Left lung (tissue), 14 donors: ENCODE measurements at places on chromosomes 4 and X.

- DNase-seq: no peak
Observed at GRCh38 chr4:77433418-77433733, 172.2 kb upstream of the CXCL13 start.

- peak; percentile 22 for DNase-seq
Observed at GRCh38 chr4:7771541-7772507, 167.8 kb downstream of the AFAP1 start.

DNA sequence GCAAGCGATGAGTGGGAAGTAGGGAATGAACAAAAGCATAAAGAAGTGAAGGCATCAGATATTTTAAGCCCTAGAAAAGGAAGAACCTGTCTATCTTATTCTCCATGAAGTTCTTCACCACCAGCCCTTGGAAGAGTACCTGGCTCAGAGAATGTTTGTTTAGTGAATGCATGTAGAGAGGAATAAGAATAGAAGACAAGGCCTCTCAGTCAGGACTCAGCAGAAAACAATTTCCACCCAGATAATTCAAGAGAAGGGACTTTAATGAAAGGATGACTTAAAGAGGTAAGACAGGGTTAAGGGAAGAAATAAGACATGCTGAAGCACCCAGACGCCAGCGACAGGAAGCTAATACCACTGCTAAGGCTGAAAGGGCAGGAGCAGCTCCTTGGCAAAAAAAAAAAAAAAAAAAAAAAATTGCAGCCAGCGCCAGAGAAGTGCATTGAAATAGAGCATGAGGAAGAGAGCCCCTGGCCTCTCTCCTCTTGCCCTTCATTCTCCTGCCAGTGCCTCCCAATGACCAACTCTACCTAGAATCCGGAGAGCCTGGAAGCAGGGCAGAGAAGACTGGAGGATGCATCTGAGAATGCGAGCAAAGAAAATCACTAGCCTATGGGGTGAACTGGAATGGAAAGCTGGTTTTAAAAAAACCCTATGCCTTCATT lies 47.2 kb upstream of the RASGEF1B start:
- no peak for DNase-seq

DNA sequence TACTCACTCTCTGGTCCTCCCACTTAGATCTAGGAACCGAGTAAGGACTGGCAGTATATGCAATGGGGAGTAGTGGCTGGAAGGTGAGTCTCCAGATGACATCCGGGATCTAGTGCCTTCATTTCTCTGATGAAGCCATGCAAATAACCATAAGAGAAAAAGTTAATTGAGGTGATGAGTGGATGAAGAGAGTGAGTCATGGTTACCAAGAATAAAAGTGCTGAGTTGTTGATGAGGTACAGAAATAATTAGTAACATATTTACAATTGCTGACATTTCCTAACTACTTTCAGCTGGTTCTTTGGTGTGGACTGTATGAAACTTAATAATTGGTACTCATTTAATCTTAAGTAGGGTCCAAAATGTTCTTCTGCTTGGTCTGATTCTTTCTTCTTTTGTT lies 146.7 kb upstream of the PITX2 start:
- no peak for DNase-seq

- no peak for DNase-seq
Observed at GRCh38 chrX:136250191-136251040, 784 bp downstream of the MAP7D3 start.

GRCh38 chrX:31271615-31272471 lies 200.0 kb upstream of the FTHL17 start:
- DNase-seq: no peak

DNA sequence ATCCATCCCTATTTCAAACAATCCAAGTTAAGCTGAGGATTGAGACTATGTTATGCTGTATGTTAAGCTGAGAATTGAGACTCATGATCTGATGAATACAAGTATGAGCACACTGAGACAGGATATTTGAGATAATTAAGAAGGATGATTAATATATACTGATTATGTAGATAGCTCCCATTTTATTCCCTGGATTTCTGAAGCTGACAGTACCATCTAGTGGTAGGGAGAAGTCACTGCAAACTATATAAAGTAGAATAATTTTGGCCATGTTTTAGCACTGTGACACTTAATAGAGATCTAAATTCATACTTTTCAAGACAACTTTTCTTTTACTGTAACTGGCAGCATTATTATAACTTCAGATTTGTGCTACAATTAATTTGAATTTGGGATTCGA lies 63.8 kb upstream of the HPRT1 start:
- DNase-seq: no peak

DNA sequence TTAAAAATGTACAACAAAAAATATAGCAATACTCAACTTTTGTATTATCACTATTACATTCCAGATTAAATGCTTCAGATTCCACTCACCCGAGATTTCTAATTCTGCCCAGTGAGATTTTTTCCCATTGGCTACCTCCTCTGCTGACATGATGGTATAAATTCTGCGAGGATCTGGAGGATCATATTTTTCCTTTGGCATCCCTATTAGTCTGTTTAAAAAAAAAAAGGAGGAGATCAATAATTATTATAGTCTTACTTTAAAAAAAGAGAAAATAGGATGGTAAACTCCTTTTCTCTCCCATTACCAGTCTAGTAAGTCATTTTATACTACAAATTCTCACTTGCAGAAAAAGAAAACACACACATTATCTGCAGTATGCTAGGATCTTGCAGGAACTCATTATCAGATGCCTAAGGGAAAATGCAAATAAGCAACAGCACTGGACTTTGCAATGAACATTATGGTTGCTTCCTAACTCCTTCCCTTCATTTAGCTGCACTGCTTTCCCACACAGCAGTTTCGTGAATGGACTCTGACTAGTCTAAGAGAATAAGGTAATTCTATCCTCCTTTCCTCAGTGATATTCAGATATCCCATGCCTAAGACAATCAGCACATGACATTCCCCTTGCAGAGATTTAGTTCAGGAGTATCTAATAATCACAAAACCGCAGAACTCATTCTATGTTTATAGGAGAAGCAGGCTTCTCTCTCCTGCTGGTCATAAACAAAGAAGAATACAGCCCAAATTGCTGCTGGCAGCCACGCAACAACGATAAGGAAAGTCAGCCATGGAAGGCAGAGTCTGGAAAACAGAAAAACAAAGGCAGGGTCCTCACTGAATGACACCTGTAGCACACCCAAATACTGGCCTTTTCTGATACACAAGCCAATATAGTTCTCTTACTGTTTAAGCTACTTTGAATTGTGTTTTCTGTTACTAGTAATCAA lies 42.7 kb downstream of the CNOT6L start:
- DNase-seq: no peak

- DNase-seq: no peak
Observed at GRCh38 chrX:20666331-20666730, 399.6 kb upstream of the RPS6KA3 start.

DNA sequence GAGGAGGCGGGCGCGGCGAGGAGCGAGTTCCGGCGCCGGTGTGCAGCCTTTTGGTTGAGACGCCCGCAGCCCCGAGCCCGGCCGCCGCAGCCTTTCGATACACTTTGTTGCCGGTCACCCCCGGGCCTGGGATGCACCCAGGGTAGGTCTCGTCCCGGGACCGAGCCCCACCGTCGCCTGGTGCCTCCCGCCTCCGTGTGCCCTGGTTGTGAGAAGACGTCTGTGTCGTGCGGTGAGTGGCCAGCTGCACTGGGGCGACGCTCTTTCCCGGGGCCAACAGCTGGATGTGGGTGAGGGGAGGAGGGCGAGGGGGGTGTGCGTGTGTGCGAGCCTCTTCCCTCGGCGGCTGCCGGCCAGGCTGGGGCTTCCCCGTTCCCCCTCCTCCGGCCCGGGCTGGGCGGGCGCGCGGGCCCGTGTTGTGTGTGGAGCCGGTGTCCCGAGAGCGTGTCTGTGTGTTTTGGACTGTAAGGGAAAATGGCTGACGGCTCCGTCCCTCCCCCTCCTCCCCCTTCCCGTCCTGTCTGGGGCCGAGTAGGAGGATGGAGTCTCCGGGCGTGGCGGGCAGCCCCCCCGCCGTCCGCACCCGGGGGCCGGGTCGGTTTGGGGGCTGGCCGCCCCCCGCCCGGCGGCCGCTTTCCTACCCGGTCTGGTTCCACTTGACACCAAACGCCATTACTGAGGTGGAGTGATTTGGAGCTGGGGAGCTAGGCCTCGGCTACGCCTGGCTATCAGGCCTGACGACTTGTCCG lies 807 bp downstream of the USP9X start:
- DNase-seq: peak; percentile 56

DNA sequence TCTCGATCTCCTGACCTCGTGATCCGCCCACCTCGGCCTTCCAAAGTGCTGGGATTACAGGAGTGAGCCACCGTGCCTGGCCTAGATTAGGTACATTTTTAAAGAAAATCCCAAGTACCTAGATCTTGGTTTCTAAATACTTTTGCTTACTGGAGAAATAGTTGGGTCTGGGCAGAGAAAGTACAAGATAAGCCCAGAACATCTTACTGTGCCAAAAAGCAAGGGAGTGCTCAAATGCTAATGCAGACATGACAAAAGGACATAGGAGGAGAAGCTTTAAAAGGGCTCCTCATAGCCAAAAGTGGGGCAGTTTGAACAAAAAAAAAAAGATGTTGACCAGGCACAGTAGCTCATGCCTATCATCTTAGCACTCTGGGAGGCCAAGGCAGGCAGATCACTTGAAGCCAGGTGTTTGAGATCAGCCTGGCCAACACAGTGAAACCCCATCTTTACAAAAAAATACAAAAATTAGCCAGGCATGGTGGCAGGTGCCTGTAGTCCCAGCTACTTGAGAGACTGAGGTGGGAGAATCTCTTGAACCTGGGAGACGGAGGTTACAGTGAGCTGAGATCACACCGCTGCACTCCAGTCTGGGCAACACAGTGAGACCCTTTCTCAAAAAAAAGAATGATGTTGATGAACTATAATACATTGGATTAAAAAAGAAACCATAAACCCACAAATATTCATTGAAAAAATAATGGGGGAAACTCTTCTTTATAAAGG lies 107.5 kb downstream of the APBB2 start:
- no peak for DNase-seq

- no peak for DNase-seq
Observed at GRCh38 chrX:4710618-4711433, 997.4 kb upstream of the PRKX start.

DNA sequence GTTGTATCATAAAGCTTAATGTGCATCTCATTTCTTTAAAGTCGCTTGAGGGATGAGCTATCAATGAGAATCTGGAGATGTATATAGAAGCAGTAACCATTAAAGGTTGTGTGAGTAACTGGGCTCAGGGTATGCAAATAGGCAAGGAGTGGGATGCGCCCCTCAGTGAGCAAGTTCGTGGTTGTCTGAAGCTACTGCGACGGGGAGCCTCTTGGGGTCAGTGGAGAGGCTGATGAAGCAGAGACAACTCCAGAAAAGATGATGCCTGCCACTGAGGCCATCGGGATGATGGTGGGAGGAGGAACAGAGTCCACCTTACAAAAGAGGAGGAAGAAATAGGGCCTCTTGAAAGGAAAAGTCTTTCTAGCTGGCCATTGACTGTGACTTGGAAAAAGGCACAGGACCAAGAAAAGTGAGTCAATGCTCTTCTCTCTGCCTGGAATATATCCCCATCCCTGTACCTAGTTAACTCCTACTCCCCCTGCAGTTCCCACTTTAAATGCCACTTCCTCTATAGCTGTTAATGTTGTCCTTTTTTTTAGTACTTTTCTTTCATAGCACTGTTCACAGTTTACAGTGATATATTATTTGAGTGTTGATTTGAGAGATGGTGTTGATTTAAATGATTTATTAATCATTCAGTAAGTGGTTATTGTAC lies 51.4 kb upstream of the LSM6 start:
- DNase-seq: no peak

DNA sequence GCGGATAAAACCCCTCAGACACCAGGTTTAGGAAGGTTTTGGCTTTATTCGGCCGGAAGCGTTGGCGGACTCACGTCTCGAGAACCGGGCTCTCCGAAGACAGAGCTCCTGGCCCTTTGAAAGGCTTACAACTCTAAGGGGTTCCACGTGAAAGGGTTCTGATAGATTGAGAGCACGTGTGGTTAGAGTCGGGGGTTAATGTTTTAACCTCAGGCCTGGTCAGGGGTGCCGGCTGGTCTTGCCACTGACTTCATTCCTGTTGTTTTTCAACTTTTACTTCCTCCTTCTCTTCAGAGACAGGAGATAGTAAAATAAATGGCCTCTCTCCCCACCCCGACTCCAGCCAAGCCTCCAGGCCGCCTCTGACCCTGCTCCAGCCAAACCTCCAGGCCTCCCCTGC lies 4.7 kb upstream of the ASMT start:
- DNase-seq: no peak

DNA sequence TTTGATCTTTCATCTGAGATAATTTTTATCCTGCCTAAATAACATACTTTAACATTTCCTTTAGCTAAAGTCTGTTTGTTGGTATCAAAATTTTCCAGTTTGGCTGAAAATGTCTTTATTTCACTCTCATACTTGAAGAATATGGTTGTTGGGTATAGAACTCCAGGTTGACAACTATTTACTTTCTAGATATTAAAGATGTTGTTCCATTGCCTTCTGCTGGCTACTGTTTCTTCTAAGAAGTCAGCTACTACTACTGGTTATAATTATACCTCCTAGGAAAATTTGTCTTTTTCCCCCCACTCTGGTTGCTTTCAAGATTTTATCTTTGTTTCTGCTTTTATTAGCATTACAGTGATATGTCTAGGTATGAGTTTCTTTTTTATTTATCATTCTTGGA lies 75.7 kb downstream of the SH3RF1 start:
- DNase-seq: no peak

- DNase-seq: peak; percentile 30
Observed at GRCh38 chr4:162163892-162164759, at the start of gene FSTL5. Gene FSTL5, minus strand, starts transcription at chr4:162164000. Its CDS starts 52,604 bp downstream, at chr4:162111396.

GRCh38 chr4:148445071-148445859 lies 3.1 kb upstream of the NR3C2 start:
- DNase-seq: peak; percentile 86

GRCh38 chrX:41276661-41277506 lies 57.1 kb upstream of the DDX3X start:
- no peak for DNase-seq

- DNase-seq: no peak
Observed at GRCh38 chr4:182825786-182826185, 91.4 kb downstream of the DCTD start.

DNA sequence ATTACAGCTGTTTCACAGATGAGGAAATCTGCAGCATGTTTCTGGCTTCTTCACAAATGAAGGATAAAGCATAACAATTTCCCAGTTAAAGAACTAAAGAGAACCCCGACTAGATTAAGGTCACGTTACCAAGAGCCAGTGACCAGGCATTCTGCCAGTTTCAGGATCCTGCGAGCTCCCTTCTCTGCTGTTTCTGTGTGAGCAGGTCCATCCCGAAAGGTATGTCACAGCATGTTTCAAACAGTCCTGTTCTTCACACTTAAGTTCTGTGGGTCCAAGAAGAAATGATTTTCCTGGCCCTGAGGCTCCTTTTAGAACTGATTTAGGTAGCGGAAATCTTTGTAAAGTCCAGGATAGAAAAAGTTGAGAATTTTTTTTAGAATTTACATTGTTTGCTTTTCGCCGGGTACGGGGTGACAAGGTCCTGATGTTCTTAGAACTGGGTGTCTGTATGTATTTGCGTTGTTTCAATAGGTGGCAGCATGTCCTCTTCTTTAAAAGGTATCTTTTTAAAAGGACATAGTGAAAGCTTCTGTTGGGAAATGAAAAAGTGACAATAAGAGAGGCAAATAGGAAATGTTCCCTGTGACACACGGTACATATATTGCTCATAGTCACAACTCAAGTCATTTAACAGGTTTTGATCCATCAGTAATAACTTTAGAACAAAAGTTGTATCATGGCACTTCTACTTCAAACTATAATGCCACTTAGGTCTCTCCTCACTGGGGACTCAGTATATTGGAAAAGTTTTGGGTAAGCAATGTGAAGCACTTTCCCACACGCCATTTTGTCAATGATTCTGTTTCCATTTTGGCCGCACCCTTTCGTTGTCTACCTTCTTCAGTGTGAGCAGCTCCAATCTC lies 18.4 kb downstream of the IL21 start:
- DNase-seq: no peak

GRCh38 chr4:20487446-20487845 lies 212.8 kb upstream of the PACRGL start:
- no peak for DNase-seq
